Posterior cingulate gyrus (tissue), 11 donors: ENCODE measurements at places on chromosomes 4 and X.

- DNase-seq = no peak
Measured at GRCh38 chrX:74931214-74931613, 6.0 kb upstream of the NEXMIF start.

DNA sequence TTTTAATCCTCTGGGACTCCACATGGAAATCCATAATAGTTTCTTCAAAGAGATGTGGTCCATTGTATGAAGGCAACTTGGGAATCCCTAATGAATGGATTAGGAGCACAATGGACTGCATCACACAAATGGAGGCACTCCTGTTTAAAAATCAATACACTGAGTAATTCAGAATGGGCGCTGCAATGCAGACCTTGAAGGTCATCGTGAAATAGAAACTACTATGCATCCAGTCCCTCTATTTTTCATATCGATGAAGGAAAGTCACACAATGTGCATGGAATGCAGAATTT lies 98.8 kb upstream of the EGFL6 start:
- DNase-seq = no peak

- DNase-seq = no peak
Measured at GRCh38 chr4:179692222-179692621, 2250.0 kb upstream of the AGA start.

GRCh38 chr4:98663226-98664006 lies 5.0 kb upstream of the TSPAN5 start:
- no peak for DNase-seq

- no peak for DNase-seq
Measured at GRCh38 chrX:22650691-22651090, 349.1 kb upstream of the DDX53 start.

- DNase-seq = no peak
Measured at GRCh38 chrX:88560673-88561330, 186.2 kb upstream of the CPXCR1 start.

- no peak for DNase-seq
Measured at GRCh38 chr4:169215656-169216055, 55.1 kb downstream of the SH3RF1 start.

GRCh38 chr4:147843162-147843561 lies 111.3 kb downstream of the ARHGAP10 start:
- no peak for DNase-seq

GRCh38 chrX:68083510-68083909 lies 349.8 kb downstream of the OPHN1 start:
- no peak for DNase-seq

GRCh38 chrX:47093248-47093647 lies 15.0 kb downstream of the RGN start:
- DNase-seq = no peak

- peak; percentile 67 for DNase-seq
Measured at GRCh38 chr4:7148337-7148736, 44.0 kb upstream of the SORCS2 start.

- DNase-seq = no peak
Measured at GRCh38 chr4:163107754-163108153, 58.9 kb downstream of the NAF1 start.

GRCh38 chrX:134528960-134529359 lies 69.0 kb downstream of the HPRT1 start:
- DNase-seq = no peak

DNA sequence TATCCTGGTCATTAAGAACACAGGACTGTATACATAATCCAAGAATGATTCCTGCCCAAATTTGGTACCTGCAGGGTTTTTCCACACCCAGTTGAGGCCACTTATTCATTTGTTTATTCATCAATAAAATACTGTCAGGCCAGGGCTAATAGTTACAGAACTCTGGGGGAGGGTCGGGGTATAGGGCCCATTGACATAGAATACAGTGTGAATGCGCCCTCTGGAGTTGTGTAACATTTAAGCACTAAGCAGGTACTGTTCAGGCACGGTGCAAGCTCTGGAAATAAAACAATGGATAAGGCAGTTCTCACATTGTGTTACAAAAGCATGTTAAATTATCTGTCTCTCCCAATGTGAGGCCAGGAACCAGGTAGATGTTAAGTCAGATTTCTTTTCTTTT lies 30.8 kb upstream of the LRBA start:
- no peak for DNase-seq

DNA sequence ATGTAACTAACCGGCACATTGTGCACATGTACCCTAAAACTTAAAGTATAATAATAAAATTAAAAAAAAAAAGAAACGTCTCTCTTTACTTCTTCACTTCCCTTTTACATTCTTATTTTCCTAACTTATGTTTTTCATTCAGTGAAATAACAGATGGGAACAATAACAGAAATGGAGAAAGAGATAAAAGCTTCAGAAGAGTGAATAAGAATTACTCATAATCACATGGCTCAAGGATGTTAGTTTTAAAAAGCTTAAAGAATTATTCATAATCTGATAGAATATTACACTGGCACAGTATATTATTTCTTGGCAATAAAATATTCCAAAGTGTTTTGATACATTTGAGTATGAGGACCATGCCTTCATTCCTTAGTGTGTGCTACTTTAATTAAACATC lies 175.6 kb downstream of the COL25A1 start:
- no peak for DNase-seq
